ENCODE measurements at places on chromosomes 5 and 9.
A peak's percentile ranks its signal among the peaks of the same experiment; 100 is the strongest.

DNA sequence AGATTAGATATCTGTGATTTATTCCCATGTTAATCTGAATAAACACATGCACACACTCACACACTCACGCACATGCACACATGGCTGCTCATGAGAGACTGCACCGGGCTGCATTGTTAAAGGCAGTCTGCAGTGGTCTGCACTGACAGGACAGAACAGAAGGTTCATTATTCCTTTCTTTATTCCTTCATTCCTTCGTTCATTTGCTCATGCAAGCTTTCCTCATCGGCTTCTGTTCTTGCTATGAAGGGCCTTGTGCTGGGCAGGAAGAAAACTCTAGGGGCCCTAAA lies 41.4 kb upstream of the FSTL4 start:
- no peak for DNase-seq
- H3K27me3 ChIP-seq, result peaks cover 10% of the 10 kb centered on the region
- H3K4me1 ChIP-seq, result no peaks in the 10 kb centered on the region
- H3K4me3 ChIP-seq, result no peak overlapping the region

DNA sequence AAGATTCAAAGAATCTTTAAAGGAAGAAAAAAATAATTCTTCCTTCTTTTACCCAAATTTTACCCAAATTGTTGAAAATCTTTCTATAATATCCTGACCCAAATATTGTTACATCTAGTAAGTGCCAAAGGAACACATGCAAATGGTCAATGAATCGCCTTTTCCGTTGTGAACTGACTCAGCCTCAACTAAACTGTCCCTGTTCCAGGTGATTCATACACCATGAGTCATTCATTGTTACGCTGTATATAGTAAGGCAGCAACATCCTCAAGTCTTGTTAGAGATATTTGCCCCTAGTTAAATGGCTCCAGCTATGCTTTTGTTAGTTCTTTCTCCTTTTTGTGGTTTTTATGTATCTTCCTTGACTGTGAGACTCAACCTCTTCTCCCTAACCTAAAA lies 9.7 kb downstream of the PTGER4 start:
- H3K36me3 ChIP-seq, result peaks cover 87% of the 10 kb centered on the region
- peak overlapping the region; percentile 90 for H3K27ac ChIP-seq
- H3K4me3 ChIP-seq, result peak overlapping the region; percentile 93
- DNase-seq, result peak; percentile 77

GRCh38 chr5:148827723-148828122 lies 1.3 kb downstream of the ADRB2 start:
- H3K4me3 ChIP-seq, result no peak overlapping the region
- peaks cover 22% of the 10 kb centered on the region for H3K4me1 ChIP-seq
- peaks cover 30% of the 10 kb centered on the region for H3K27me3 ChIP-seq
- no peak for DNase-seq
- no peak overlapping the region for H3K27ac ChIP-seq

DNA sequence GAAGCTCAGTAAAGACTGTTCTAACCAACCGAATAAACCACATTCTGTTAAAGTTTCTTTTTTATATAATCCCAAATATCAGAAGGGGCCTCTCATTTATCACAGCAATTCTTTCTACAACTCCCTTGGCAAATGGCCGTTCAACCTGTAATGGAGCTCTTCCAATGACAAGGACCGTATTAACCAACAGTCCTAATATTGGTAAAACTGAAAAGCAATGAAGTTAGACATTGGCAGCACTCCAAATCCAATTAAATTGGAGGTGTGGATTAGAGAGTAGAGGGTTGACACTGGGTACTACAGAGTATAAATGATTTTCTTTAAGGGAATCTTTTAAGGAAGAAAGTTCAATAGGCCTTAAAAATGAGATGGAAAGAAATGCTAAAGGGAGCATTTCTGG lies 842 bp downstream of the TMED7 start:
- H3K27me3 ChIP-seq, result no peaks in the 10 kb centered on the region
- H3K4me3 ChIP-seq, result no peak overlapping the region
- peaks cover 18% of the 10 kb centered on the region for H3K36me3 ChIP-seq
- no peak for DNase-seq

GRCh38 chr5:10677533-10677932 lies 83.5 kb downstream of the DAP start:
- no peak overlapping the region for H3K27ac ChIP-seq
- peaks cover 5% of the 10 kb centered on the region for H3K27me3 ChIP-seq
- H3K4me3 ChIP-seq, result no peak overlapping the region
- no peak for DNase-seq

- H3K27ac ChIP-seq, result peak within 1 kb of the TSS; percentile 97
- no peaks in the 10 kb centered on the region for H3K27me3 ChIP-seq
- peaks cover 14% of the 10 kb centered on the region for H3K36me3 ChIP-seq
- peak; percentile 95 for DNase-seq
- peak within 1 kb of the TSS; percentile 77 for H3K4me3 ChIP-seq
- peaks cover 33% of the 10 kb centered on the region for H3K4me1 ChIP-seq
Observed at GRCh38 chr5:108381954-108382783, at the start of gene FBXL17. FBXL17 (minus strand) TSS chr5:108382098.

- H3K4me1 ChIP-seq, result no peaks in the 10 kb centered on the region
- DNase-seq, result no peak
- H3K36me3 ChIP-seq, result no peaks in the 10 kb centered on the region
Observed at GRCh38 chr9:68416936-68417564, 60.6 kb downstream of the PGM5 start.

Measured in activated CD4-positive, alpha-beta T cell treated with anti-CD3 and anti-CD28 coated beads for 36 hours (primary cell).